ENCODE measurements at places on chromosomes 11 and 22.
A peak's percentile ranks its signal among the peaks of the same experiment; 100 is the strongest.

- no peak for DNase-seq
These were observed 10.0 kb downstream of the RPL3 start for GRCh38 chr22:39309364-39309861.

DNA sequence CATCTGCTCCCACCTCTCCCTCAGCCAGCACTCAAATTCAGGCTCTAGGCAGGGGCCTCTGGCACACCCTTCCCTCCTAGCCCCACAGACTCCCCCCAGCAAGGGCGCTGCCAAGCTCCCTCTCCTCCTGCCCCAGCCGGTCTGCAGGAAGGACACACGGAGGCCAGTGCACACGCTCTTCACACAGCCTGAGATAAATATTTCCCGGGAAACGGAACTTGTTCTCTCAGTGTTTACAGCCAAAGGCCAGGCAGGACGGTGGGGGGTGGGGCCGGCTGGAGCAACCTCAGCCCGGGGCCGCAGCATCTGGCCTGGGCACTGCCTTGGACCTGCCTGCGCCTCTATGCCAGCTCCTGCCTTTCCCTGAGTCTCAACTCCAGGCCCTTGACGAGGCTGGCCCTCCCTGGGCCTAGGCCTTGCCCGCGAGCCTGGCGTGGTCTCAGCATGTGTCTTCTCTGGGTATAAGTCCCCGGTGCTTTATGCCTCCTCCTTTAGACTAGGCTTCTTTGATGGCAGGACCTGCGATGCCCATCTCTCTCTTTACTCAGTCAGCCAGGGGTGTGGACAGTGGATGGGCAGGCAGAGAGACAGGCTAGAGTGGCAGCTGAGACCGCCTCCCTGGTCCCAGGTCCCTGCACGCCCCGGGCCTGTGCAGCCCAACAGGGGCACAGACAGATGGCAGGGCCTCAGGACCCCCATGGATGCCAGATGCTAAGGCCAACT lies 48.4 kb downstream of the PDE2A start:
- DNase-seq: peak; percentile 56

GRCh38 chr11:15499674-15500073 lies 385.0 kb downstream of the INSC start:
- DNase-seq: no peak

- DNase-seq: no peak
These were observed 18.6 kb downstream of the FXYD6 start for GRCh38 chr11:117857734-117858414.

- no peak for DNase-seq
These were observed 73.3 kb downstream of the ENTHD1 start for GRCh38 chr22:39820256-39820655.

- DNase-seq: no peak
These were observed 7.7 kb upstream of the NEAT1 start for GRCh38 chr11:65414776-65415498.

DNA sequence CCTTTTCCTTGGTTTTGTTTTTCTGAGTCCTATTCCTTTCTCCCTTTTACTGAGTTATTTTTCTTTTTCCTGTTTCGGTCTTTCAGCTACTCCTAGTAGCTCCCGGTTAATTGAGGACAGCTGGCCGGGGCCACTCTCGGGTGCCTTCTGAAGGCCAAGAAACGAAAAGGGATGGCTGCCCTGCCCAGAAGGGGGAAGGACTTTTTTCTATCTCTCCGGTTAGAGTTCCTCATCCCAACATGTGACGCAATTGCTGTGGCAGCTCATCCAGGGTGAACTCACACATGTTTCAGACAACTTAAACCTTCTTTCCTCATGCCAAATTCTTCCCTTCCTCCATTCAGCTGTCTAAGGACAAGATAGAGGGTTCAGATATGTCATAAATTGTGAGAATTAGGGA lies 83.6 kb downstream of the PIWIL4 start:
- DNase-seq: peak; percentile 48

GRCh38 chr11:92784331-92784730 lies 185.1 kb upstream of the MTNR1B start:
- DNase-seq: no peak
